Activated T-helper 1 cell treated with anti-CD3 and anti-CD28 coated beads, Interleukin-12 subunit alpha, Interleukin-12 subunit beta, Interleukin-2, Interleukin-4 antibody, amounts not matched to agents 30 ng/mL and 10 ng/mL and 1 ng/mL, durations not matched to agents 14 hours and 24 hours and 36 hours (primary cell): ENCODE measurements at places on chromosomes 12 and 14.

DNA sequence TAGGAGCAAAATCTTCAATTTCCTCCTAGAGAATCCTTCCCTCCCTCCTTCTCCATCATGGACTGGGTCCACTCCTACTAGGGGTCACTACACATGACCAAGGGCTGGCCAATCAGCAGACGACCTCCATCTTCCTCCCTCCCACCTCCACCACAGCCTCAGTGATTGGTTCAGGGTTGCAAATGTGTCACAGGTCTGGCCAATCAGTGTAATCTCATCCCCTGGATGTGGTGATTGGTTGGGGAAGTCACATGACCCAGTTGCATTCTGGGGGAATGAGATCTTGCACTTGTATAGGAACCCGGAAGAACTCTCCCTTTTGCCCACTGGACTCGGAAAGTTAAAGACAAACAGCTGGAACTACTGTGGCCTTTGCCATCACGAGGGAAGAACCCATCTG, 169.2 kb downstream of the PIWIL1 start:
- no peaks in the 10 kb centered on the region for H3K27me3 ChIP-seq
- DNase-seq = no peak
- H3K36me3 ChIP-seq = no peaks in the 10 kb centered on the region
- no peaks in the 10 kb centered on the region for H3K4me1 ChIP-seq
- H3K4me3 ChIP-seq = no peak overlapping the region

- H3K36me3 ChIP-seq = peaks cover 2% of the 10 kb centered on the region
- no peak overlapping the region for H3K4me3 ChIP-seq
- peaks cover 18% of the 10 kb centered on the region for H3K4me1 ChIP-seq
- no peak for DNase-seq
- no peak overlapping the region for H3K27ac ChIP-seq
Measured at GRCh38 chr14:33851366-33851765, 99.5 kb downstream of the EGLN3 start.

DNA sequence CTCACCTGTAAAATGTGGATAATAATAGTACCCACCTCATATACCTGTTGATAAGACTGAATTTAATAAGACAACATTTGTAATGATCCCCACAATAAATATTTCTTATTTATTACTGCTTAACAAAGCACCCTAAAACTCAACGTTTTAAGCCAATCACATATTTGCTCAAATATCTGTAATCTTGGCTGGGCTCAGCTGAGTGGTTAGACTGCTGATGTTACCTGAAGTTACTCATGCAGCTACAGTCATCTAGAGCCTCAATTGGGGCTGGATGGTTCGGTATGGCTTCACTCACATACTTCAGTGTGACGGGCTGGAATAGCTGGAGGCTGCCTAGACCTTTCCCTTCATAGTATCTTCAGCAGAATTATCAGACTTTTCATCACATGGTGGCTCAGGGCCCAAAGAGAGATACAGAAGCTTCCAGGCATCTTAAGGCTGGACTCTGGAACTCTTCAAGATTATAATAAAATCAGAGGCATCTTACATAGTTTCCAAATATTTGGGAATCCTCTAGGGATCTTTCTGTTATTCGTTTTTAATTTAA, 4.3 kb upstream of the OR5AU1 start:
- H3K27me3 ChIP-seq = peaks cover 30% of the 10 kb centered on the region
- no peak overlapping the region for H3K27ac ChIP-seq
- H3K4me1 ChIP-seq = no peaks in the 10 kb centered on the region

- peaks cover under 1% of the 10 kb centered on the region for H3K4me1 ChIP-seq
- no peak overlapping the region for H3K27ac ChIP-seq
- H3K36me3 ChIP-seq = peaks cover 14% of the 10 kb centered on the region
- H3K4me3 ChIP-seq = no peak overlapping the region
Measured at GRCh38 chr12:31922341-31923062, 36.7 kb upstream of the RESF1 start.

DNA sequence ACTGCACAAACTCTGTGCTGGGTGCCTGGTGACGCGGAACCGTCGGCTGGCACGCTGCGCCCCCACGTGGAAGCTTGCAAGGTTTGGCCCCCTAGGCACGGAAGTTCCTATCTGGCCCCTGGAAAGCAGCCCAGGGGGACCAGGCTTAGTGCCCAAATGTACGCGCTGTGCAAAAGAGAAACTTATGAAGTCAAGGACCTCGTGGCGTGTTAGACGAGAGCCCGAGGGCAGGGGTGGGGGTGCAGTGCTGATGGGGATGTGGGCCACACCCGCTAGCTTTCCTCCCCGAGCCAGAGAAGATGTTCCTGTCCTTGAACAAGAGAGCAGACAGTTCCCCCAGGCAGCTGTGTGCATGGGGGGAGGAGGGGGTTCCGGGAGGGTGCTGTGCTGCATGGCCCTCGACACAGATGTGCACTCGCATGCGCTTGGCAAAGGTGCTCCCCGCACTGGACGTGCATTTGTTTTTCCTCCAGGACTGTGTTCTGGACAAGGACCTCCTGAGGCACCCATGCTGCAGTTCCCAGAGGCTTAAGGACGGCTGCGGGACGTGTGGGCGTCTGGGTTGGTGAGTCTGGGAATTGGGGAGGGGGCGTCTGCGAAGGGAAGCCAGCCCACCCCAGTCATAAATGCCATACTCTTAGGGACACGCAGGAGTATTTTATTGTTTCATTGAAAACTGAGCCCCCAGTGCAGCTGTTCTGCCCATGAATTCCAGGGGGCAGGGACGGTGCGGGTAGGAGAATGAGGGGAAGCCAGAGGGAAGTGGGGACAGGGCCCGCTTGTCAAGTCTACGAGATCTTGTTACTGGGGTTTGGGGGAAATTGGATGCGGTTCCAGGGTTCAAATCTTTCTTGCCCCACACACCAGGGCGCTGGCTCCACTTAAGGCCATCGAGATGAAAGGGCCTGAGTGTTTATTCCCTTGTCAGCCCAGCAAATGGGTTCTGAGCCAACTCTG, 80.0 kb downstream of the NTF3 start:
- peaks cover 2% of the 10 kb centered on the region for H3K27me3 ChIP-seq
- H3K4me1 ChIP-seq = no peaks in the 10 kb centered on the region

DNA sequence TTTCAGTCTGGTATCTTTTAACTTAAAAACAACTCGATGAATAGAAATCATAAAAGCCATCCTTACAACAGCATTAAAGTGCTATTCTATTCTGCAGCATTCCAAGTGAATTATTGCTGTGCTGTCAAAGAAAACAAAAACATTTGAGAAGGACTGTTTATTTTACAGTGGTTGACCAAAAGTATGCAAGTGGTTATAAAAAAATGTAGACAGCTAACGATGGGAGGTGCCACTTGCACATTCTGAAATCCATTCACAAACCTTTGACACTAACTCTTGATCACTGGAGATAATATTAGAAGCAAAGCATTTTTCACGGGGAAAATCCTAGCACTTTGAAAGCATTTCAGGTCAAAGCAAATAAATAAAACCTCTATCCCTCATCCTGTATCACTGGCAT, 55.6 kb downstream of the HMGA2 start:
- H3K27ac ChIP-seq = no peak overlapping the region
- H3K27me3 ChIP-seq = peaks cover 33% of the 10 kb centered on the region
- H3K4me1 ChIP-seq = no peaks in the 10 kb centered on the region
- no peak overlapping the region for H3K4me3 ChIP-seq
- no peak for DNase-seq
